ENCODE measurements at places on chromosomes 6 and 20. TPM values are rescaled to one million over a fixed set of nuclear protein-coding genes. Genes with fewer than 3 reads are reported as not detected.
A peak's percentile ranks its signal among the peaks of the same experiment; 100 is the strongest.

- H3K36me3 ChIP-seq: peaks cover 4% of the 10 kb centered on the region
- no peak overlapping the region for H3K4me3 ChIP-seq
- H3K27ac ChIP-seq: no peak overlapping the region
- no peak for DNase-seq
These were observed 25.7 kb downstream of the HEBP2 start for GRCh38 chr6:138429761-138430160.

DNA sequence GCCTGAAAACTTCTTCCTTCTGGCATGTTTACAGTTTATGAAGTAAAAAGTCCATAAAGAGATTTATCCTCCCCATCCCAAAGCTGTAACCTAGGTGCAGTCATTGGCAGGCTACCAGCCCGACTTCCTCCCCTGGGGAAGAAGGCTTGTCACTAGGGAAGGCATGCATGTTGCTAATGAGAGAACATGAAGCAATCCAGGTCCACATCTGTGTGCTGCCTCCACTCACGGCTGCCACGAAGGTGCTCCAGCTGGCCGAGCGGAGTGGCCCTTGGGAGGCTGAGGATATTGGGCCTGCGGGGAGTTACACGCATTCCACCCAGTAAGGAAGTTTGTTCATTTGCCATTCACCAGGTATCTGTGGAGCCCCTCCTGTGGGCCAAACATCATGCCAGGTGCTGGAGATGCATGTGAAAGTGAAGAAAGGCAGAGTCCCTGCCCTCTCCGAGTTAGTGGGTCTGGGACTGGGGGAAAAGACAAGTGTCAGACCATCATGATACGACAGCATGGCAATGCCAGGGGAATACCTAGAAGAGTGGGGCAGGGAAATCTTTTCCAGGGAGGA, 257.0 kb downstream of the NRN1 start:
- H3K4me3 ChIP-seq: no peak overlapping the region
- no peak for DNase-seq
- H3K36me3 ChIP-seq: no peaks in the 10 kb centered on the region
- no peak overlapping the region for H3K27ac ChIP-seq
- no peaks in the 10 kb centered on the region for H3K27me3 ChIP-seq

DNA sequence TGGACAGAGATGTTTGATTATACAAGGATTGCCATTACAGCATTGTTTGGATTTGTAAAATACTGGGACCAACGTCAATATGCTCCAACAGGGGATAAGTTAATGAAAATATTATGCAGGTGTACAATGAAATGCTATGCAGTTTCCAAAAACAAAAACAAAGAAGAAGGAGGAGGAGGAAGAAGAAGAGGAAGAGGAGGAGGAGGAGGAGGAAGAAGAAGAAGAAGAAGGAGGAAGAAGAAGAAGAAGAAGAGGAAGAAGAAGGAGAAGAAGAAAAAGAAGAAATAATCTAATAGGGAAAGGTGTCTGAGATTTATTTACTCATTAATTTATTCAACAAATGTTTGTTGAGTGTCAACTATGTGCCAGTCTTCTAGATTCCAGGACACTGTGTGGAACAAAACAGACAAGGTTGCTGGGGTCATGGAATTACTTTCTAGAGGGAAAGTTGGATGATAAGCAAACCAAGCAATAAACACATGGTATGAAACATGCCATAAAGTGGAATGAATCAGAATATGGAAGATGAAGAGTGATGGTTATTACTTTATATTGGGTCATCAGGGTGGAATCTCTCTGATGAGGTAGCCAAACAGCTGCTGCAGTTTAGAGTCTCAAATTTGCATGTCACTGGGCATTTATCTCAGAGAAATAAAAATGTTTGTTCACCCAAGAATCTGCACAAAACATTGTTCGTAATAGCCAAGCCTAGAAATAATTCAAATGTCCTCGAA, 6.3 kb upstream of the TRIM27 start:
- H3K27me3 ChIP-seq: no peaks in the 10 kb centered on the region
- H3K36me3 ChIP-seq: no peaks in the 10 kb centered on the region
- no peaks in the 10 kb centered on the region for H3K4me1 ChIP-seq
- no peak for DNase-seq
- H3K27ac ChIP-seq: no peak overlapping the region
- H3K4me3 ChIP-seq: no peak overlapping the region

GRCh38 chr6:71476371-71476770, 187.8 kb downstream of the OGFRL1 start:
- no peaks in the 10 kb centered on the region for H3K4me1 ChIP-seq
- H3K27me3 ChIP-seq: no peaks in the 10 kb centered on the region
- no peaks in the 10 kb centered on the region for H3K36me3 ChIP-seq
- no peak overlapping the region for H3K27ac ChIP-seq
- no peak overlapping the region for H3K4me3 ChIP-seq

DNA sequence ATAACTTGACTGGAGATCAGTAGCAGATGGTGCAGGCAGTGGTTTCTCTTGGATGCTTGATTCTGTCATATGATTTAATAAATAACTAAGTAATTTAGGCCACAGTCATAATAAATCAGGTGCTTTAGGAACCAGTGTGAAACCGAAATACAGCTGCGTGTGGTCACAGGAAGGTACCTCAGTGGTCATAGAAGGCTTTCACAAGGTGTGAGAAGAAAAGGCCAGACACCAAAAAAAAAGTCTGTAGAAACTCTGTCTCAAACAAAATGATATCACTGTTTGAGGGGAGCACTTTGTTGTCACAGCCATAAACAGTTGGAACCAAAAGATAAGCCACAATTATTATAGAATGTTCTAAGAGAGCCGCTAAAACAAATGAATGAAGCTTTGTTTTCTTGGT, 56.5 kb downstream of the ARMC2 start:
- no peak overlapping the region for H3K4me3 ChIP-seq
- no peaks in the 10 kb centered on the region for H3K27me3 ChIP-seq
- H3K36me3 ChIP-seq: no peaks in the 10 kb centered on the region
- peak; percentile 19 for DNase-seq

GRCh38 chr6:62492192-62492822, 206.3 kb upstream of the KHDRBS2 start:
- H3K27me3 ChIP-seq: no peaks in the 10 kb centered on the region
- no peaks in the 10 kb centered on the region for H3K36me3 ChIP-seq
- no peak overlapping the region for H3K27ac ChIP-seq
- no peak overlapping the region for H3K4me3 ChIP-seq
- no peak for DNase-seq
- no peaks in the 10 kb centered on the region for H3K4me1 ChIP-seq

GRCh38 chr20:19692685-19693119, 65.4 kb upstream of the RIN2 start:
- H3K36me3 ChIP-seq: no peaks in the 10 kb centered on the region
- DNase-seq: peak; percentile 62
- H3K27ac ChIP-seq: no peak overlapping the region
- no peaks in the 10 kb centered on the region for H3K27me3 ChIP-seq
- no peaks in the 10 kb centered on the region for H3K4me1 ChIP-seq

GRCh38 chr20:36499211-36499610, 42.1 kb upstream of the MYL9 start:
- H3K27me3 ChIP-seq: no peaks in the 10 kb centered on the region
- H3K27ac ChIP-seq: no peak overlapping the region
- no peak for DNase-seq
- no peak overlapping the region for H3K4me3 ChIP-seq

DNA sequence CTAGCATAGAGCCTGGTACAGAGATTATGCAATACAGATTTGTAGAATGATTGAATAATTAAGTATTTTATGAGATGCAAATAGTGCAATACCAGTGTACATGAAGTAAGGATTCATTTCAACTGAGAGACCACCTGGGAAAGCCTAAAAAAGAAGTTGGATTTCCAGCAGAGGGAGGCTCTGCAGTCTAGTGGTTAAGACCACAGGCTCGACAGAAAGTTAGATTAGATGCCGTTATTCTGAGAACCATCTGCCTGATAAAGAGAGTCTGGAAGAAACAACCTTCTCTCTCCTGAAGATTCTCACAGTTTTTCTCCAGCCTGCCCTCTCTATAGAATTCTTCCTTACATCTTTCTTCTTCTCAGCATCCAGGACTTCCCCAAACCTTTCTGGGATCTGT, 13.6 kb upstream of the TNFRSF21 start:
- DNase-seq: no peak
- no peaks in the 10 kb centered on the region for H3K4me1 ChIP-seq
- H3K4me3 ChIP-seq: no peak overlapping the region
- H3K27ac ChIP-seq: no peak overlapping the region
- no peaks in the 10 kb centered on the region for H3K36me3 ChIP-seq

Gene PCMTD2
- 45.9 TPM for total RNA-seq

DNA sequence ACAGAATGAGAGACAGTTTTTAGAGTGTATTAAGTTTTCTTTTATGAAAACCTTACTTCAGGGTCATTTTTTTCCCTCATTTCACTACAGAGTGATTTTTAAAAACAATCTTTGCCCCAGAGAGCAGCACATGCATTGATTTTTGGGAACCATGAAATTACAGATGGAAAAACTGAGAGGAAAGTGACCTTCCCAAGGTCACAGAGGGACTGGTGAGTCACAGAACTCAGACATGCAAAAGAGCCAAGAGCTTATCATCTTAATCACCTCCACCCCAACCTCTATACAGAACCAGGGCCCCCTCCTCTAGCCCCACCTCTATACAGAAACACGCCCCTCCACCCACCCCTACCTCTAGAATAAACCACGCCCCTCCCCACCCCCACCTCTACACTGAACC, 10.7 kb downstream of the PXMP4 start:
- H3K36me3 ChIP-seq: peaks cover 7% of the 10 kb centered on the region
- no peaks in the 10 kb centered on the region for H3K27me3 ChIP-seq
- no peak overlapping the region for H3K27ac ChIP-seq
- no peak for DNase-seq
- no peak overlapping the region for H3K4me3 ChIP-seq

Gene SLC22A7
- not detected for total RNA-seq

DNA sequence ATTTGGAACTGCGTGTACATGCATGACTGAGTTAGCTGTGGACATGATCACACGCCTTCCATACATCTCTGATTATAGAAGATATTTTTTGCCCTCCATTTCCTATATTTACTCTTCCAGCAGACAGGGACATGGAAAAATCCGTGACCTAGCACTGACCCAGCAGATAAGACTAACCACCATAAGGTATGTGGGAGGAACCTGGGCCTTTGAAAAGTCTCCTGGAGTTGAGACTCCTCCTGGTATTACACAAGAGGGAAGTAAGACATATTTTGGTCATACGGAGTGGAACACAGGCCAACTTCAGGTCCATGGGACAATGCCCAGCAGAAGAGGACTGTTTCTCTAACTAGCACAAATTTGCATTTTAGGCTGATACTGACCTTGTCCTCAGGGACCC, 13.7 kb upstream of the SIRPB1 start:
- no peak for DNase-seq
- H3K27ac ChIP-seq: no peak overlapping the region

DNA sequence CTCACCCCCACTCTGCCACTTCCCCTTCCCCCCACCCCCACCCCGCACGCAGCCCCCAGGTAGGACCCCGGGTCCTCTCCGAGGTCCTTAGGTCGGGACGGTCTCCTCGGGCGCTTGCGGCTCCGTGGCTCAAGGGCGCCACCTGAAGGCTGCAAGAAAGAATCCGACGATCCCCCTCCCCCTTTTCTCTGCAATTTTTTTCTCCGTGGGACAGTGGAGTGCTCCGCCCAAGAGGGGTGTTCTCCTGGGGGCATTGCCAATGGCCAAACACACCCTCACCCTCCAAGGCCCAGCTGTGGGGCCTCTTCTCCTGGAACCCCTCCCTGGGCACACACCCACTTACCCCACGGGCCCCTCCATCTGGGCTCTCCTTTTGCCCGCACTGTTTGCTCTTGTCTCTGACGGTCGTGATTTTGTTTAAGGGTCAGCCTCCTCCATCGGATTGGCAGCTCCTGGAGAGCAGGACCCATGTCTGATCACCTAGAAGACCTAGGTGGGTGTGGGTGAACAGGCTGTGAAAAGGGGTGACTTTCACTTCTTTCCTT, 1.1 kb upstream of the TMEM74B start:
- DNase-seq: peak; percentile 40
- H3K4me1 ChIP-seq: peaks cover 13% of the 10 kb centered on the region
- no peak overlapping the region for H3K27ac ChIP-seq
- H3K4me3 ChIP-seq: peak overlapping the region; percentile 12
- H3K27me3 ChIP-seq: no peaks in the 10 kb centered on the region
- H3K36me3 ChIP-seq: no peaks in the 10 kb centered on the region

GRCh38 chr6:34095741-34096140, 50.1 kb downstream of the GRM4 start:
- no peaks in the 10 kb centered on the region for H3K4me1 ChIP-seq
- no peak overlapping the region for H3K27ac ChIP-seq
- no peak overlapping the region for H3K4me3 ChIP-seq
- DNase-seq: no peak

DNA sequence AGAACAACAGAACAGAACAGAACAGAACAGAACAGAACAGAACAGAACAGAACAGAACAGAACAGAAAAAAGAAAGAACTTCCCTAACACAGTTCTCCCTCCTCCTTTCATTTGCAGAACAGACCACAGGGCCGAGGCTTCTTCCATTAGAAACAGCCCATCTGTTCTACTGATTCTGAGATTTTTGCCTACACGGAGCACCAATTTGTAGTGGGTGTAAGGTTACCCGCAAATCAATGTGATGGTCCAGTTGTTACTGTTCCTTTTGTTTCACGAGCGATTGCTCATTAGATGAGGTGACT, 734 bp upstream of the OGFRL1 start:
- no peaks in the 10 kb centered on the region for H3K27me3 ChIP-seq
- no peaks in the 10 kb centered on the region for H3K36me3 ChIP-seq
- H3K4me3 ChIP-seq: peak overlapping the region; percentile 56
- peak overlapping the region; percentile 75 for H3K27ac ChIP-seq
- DNase-seq: no peak

GRCh38 chr20:56391596-56392131, 351 bp downstream of the AURKA start:
- no peak for DNase-seq
- peak overlapping the region; percentile 41 for H3K4me3 ChIP-seq
- H3K27ac ChIP-seq: peak overlapping the region; percentile 89
- H3K36me3 ChIP-seq: no peaks in the 10 kb centered on the region

Gene SRSF12
- 0.52 TPM for total RNA-seq

GRCh38 chr6:75169689-75170586, 35.9 kb downstream of the COL12A1 start:
- H3K36me3 ChIP-seq: no peaks in the 10 kb centered on the region
- no peak overlapping the region for H3K27ac ChIP-seq
- no peaks in the 10 kb centered on the region for H3K4me1 ChIP-seq
- no peak for DNase-seq

- H3K4me3 ChIP-seq: no peak overlapping the region
- no peaks in the 10 kb centered on the region for H3K27me3 ChIP-seq
- no peak overlapping the region for H3K27ac ChIP-seq
These were observed 456.8 kb upstream of the CHD6 start for GRCh38 chr20:42074944-42075343.

Gene POU5F1
- total RNA-seq: 37.6 TPM

Gene GPX5
- not detected for total RNA-seq

DNA sequence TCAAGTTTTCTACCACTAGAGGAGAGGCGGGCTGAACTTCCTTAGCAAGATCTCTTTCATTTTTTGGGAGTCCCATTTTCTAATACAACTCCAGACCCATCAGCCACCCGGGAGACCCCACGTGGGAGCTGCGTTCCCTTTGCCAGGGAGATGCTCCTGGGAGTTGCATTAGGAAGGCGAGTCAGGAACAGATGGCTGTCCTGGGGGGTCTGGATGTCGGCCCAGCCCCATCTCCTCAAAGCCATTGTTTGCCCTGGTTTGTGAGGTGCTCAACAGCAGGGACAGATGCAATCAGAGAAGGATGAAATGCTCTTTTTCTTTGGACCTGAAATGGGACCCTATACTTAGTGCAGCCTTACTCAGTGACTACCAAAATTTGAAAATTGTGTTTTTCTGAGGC, 39.4 kb downstream of the CARMIL1 start:
- H3K4me1 ChIP-seq: no peaks in the 10 kb centered on the region
- H3K27ac ChIP-seq: no peak overlapping the region
- DNase-seq: no peak
- no peaks in the 10 kb centered on the region for H3K36me3 ChIP-seq
- no peaks in the 10 kb centered on the region for H3K27me3 ChIP-seq
- H3K4me3 ChIP-seq: no peak overlapping the region
